Tibial nerve (tissue), 4 donors: ENCODE measurements at places on chromosomes 16 and 17. TPM values are rescaled to one million over a fixed set of nuclear protein-coding genes. Genes with fewer than 3 reads are reported as not detected.

The PPM1E gene
- total RNA-seq = under 0.01 TPM

The NPIPB6 gene
- total RNA-seq = not detected

The PARD6A gene
- 5.4 TPM for total RNA-seq

The DOC2A gene
- total RNA-seq = 0.84 TPM

The AANAT gene
- total RNA-seq = not detected

The TSPOAP1 gene
- total RNA-seq = 16.3 TPM

The IRX3 gene
- 2.5 TPM for total RNA-seq

The NUDT7 gene
- 4.3 TPM for total RNA-seq

The SMIM36 gene
- not detected for total RNA-seq

The NPIPA8 gene
- 26.4 TPM for total RNA-seq

The FNDC8 gene
- not detected for total RNA-seq

The MYH11 gene
- 33.7 TPM for total RNA-seq

The EFNB3 gene
- total RNA-seq = 0.20 TPM
